ENCODE measurements at places on chromosomes 4 and X. TPM values are rescaled to one million over a fixed set of nuclear protein-coding genes. Genes with fewer than 3 reads are reported as not detected.

DNA sequence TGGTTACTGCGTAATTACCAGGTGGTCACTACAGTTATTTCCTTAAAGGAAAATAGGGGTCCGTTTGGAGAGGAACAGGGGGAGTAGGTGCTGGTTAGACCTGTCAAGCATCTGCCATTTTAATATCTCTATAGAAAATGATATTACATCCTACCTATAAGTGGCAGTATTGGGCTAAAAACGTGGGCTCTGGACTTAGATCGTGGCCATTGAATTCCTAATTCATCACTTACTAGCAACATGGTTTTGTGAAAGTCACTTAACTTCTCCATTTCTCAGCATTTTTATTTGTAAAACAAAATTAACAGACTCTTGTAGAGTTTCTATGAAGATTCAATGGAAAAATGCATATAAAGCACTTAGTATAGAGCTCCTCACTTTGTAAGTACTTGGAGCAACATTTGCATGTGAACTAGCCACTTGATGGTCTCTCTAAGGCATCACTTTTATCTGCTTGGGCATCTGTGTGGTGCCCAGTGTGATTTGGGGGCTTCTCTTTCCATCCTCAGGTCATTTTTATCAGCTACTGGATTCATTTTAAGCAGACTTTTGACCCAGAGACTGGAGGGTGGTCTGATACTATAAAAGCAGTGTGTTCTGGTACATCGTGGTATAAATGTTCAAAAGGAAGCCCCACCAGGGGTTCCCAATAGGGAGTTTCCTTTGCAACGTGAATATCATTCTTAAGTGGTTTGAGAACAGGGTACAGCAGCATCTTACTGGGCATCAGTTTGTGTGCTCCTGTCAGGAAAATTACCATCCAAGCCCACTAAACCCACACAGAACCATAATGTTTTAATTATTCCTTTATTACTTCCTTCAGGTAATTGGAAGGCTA lies 42.7 kb upstream of the RASSF6 start:
- no peak for DNase-seq

DNA sequence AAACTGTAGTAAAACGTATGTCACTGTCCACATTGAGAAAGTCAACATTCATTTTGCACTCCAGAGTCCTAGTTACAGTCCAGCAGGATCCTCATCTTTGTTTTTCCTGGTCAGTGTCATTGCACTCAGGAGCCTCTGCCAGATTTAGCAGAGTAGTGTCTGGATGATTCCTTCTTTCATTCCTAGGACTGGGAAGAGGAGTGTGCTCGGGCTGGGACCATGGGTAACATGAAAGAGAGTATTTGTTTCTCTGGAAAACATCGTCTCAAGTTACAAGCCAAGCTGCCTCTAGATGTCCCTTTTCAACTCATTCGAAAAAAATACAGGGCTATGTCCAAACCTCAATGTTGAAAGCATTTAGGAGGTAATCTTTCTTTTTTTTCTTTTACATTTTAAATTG lies 69.9 kb upstream of the TNIP3 start:
- no peak for DNase-seq

GRCh38 chrX:130245441-130245840 lies 23.3 kb downstream of the ZNF280C start:
- no peak for DNase-seq

DNA sequence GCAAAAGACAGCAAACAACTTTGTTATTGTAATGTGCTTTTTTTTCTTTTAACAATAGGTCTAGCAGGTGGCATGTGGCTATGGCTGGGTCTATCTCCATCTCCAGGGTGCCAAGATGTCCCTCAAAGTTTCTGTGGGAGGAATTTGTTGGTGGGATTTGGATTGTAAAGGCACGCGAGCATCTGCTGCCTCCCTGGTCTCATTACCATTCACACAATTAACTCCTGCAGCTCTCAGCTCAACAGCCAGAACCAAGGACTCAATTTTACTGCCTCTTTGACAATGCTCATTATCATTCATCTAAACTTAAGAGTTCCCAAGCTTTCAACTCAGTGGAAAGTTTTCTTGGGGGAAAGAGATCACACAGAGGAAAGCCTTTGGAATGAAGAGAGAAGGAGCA lies 10.9 kb upstream of the PCDH18 start:
- no peak for DNase-seq

DNA sequence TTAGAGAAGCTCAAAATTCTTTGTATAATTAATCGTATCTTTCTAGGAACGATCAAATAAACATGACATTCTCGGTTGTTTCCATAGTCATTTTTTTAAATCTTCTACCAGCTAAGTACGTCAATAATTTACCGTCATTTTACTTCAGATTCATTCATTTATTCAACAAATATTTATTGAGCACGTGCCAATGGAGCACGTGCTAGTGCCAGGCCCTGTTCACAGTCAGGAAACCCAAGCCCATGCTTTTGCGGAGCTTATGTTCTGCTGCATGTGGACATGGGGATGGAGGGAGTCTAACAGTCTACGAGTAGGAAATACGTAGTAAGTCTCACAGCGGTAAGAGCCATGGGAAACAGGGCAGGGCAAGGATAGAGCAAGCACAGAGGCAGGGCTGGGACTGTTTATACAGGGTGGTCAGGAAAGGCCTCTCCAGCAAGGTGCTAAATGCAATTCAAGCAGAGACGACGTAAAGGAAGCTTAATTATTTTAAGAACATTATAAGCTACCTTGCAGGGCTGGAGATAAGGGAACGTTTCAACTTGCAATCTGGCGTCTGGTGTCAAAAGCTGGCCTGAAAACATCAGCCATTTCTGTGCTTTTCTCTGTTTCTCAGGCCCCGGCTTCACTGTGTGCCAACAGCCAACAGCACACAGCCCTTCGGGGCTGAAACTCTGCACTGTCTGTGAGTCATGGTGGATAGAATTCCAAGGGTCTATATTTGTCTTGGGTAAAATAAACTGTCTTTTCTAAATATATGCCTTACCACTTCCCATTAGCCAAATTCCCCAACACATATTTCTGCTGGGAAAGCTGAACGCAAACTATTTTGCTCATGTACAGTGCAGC lies 517.1 kb upstream of the ZFP42 start:
- DNase-seq, result no peak

GRCh38 chr4:73693811-73694210 lies 46.6 kb upstream of the CXCL8 start:
- DNase-seq, result no peak

DNA sequence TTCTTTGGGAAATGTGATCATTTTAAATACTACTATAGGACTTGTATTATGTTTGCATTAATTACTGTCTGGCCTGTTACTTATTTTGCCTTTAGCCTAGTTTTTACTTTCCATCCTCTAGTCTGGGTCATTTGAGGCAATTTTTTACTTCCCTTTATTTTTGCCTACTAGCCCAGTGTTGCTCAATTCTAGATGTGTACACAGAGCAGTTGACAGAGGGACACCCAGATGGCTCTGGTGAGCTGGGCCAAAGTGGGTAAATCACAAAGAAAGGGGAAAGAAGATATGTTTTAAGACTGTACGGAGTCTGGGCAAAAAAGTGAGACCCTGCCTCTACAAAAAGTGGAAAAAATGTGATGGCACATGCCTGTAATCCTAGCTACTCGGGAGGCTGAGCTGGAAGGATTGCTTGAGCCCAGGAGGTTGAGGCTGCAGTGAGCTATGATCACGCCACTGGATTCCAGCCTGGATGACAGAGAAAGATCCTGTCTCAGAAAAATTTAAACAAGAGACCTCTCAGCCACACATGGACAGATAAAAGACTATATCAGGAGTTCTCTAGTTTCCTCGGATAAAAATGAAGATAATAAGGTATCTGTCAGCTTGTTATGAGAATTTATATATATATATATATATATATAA lies 35.7 kb downstream of the APOO start:
- DNase-seq, result no peak

DNA sequence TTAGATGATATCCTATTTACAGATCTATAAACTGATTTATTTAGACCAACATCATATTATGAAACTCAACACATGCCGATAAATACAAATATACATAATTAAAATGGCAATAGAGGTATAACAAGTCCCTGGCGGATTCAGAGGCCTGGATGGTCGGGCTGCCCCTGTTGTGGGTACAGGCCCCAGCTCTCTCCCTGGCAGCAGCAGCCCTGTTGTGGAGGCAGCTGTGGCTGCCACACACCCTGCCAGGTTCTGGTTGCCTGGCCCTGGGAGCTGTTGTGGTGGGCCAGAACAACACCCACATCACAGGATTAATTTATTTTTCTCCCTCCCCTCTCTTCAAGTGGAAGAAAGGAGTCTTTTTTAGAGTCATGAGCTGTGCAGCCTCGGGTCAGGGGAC lies 12.1 kb upstream of the TCEAL2 start:
- no peak for DNase-seq

CCDC160 gene
- total RNA-seq, result not detected

HMX1 gene
- not detected for total RNA-seq

POF1B gene
- 25.3 TPM for total RNA-seq

CPE gene
- total RNA-seq, result 157 TPM

Data from right cardiac atrium (tissue), 5 donors.